ENCODE measurements at places on chromosomes 11 and 22.

DNA sequence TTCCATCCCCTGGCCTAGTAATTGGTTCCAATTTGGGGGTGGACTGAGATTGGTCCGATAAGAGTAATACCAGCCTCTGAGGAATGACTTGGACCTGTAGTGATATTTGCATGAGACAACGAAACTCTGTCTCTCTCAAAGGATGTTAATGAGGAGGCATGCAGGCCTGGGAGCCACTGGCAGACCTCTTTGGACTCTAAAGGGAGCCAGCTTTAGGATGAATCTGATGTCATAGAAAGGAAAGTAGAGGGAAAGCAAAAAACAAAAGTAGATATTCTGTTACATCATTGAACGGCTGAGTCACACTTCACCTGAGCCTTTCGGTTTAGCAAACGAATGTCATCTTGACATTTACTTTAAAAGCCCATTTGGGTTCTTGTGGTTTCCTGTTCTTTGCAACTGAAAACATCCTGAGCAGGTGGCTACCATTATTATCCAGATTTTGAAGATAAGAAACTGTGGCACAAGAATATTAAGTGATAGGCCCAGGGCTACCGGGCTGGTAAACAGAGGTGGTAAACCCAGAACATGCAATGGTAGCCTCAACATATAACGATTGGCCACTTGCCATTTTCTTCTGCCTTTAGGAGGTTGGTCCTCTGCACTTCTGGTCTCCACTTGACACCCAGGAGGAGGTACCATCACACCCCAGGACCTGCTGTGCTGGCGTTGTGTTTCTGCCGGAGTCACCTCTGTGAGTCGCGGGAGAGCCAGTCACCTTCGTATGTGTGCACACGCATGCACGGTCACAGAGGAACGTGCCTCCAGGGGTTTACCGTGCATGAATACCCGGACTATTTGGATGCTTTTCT is 42.7 kb downstream of the RTL6 start:
- peak; percentile 50 for DNase-seq

DNA sequence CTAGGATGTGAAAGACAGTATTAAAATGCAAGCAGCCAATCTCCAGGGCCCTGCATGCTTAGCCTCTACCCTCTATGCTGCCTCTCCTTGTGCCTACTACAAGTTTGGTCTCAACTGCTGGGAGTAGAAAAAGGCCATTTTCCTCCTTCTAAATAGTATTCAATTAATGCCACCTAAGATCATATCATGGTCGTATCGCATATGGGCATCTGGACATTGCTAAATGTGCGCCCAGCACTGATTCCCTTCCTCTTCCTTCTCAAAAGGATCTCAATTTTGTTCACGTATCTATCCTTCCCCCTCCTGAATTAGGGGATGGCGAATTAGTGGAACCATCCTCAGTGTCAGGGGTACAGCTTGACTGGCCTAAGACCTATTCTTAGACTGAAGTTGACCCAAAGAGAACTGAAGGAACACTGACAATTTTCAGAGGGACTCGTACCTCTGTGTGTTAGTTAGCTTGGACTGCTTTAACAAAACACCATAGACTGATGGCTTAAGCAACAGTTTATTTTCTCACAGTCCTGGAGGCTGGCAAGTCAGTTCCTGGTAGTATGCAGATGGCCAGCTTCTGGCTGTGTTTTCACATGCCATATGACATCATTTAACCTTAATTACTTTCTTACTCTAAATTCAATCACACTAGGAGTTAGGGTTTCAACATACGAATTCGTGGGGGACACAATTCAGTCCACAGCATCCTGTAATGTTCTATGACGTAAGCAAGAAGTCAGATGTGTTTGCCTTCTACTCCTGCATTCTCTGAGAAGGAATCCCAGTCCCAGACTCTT is 8.5 kb upstream of the NUP50 start:
- no peak for DNase-seq

- no peak for DNase-seq
Measured at GRCh38 chr22:49647627-49648026, 180.0 kb downstream of the BRD1 start.

- DNase-seq = no peak
Measured at GRCh38 chr11:47083913-47084312, 92.8 kb downstream of the ARFGAP2 start.

- DNase-seq = no peak
Measured at GRCh38 chr22:46515208-46516111, 22.0 kb downstream of the CELSR1 start.

DNA sequence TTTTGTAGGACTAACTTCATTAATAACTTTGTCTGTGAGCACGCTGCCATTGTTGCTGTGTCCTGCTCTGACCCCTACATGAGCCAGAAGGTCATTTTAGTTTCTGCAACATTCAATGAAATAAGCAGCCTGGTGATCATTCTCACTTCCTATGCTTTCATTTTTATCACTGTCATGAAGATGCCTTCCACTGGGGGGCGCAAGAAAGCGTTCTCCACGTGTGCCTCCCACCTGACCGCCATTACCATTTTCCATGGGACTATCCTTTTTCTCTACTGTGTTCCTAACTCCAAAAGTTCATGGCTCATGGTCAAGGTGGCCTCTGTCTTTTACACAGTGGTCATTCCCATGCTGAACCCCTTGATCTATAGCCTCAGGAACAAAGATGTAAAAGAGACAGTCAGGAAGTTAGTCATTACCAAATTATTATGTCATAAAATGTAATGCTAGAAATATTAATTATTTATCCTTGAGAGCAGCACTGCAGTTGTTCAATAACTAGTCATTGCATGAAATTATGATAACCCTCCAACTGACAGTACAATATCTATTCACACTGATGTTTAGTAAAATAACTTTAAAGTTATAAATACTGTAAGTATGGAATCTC is 46.4 kb upstream of the OR5D13 start:
- no peak for DNase-seq

DNA sequence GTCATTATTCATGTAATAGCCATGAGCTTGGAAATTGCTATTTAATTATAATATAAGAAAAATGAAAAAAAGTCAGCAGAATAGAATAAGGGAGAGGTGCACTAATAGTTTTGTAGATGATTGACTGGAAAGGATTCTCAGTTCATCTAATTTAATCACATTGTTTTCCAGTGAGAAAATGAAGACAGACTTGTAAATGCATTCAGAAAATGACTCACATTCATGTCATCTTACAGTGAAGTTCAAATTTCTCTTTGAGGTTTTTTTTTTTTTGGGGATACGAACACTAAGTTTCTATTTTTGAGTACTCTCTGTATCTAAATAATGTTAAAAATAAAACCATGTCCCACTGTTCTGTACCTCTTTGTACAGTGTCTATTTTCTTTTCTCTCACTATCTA is 18.5 kb upstream of the OR4A16 start:
- DNase-seq = no peak

- DNase-seq = no peak
Measured at GRCh38 chr11:115168229-115168671, 336.0 kb downstream of the CADM1 start.

DNA sequence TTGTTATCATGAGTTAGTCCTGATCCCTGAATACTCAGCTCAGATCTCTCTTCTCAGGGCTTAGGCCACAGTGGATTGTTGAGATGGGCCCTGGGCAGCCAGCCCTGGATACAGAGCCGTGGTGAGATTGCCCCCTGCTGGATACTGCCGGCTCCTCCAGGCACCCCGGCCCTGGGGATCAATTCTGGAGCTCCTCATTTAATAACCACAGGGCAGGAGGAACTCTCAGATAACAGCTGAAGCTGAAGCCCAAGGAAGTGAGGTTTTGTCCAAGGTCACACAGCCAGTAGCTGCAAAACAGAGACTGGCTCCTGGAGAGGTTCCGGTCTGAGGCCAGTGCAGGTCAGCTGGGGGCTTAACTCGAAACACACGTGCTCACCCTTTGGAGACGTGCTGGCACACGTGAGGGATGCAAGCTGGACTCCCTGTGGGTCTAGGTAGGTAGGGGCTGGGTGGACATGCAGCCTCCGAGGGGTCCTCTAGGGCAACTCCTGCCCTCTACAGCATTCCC is 16.0 kb downstream of the USH1C start:
- peak; percentile 68 for DNase-seq

DNA sequence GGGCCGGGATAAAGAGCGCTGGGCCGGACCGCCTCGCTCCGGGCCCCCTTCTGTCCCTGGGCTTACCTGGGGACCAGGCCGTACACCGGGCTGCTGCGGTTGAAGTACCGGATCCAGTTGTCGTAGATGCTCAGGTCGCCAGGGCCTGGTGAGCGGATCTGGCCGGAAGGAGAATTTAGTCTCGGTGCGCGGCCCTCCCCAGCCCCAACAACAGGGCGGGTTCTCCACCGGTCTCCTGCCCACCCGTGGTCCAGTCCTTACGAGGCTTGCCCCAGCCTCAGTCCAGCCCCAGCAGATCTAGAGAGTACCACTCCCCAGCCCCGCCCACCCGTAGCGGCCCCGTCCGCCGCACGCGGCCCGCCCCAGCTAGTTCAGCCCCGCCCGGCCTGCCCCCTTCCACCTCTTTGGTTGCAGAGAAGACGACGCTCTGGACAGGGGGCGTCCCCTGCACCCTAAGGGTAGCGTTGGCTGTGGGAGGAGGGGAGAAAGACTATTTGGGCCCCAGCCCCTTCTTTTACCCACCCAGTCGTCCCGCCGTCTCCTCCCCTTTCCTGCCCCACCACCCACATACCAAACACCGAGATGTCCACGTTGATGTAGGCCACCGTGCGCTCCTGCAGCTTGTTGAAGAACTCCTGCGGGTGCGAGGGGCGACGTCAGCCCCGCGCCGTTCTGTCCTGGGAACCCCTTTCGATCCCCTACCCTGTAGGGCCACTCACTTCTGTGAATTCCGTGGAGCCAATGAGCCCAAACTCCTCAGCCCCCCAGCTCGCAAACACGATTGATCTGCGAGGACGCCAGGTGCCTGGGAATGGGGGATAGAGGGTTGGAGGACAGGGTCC is 6.8 kb downstream of the SAC3D1 start:
- DNase-seq = no peak

GRCh38 chr22:43862074-43862881 is at the start of gene SULT4A1:
Gene SULT4A1 (minus strand): TSS chr22:43862513. CDS start chr22:43862382, 131 bp downstream.
- DNase-seq = peak; percentile 87

DNA sequence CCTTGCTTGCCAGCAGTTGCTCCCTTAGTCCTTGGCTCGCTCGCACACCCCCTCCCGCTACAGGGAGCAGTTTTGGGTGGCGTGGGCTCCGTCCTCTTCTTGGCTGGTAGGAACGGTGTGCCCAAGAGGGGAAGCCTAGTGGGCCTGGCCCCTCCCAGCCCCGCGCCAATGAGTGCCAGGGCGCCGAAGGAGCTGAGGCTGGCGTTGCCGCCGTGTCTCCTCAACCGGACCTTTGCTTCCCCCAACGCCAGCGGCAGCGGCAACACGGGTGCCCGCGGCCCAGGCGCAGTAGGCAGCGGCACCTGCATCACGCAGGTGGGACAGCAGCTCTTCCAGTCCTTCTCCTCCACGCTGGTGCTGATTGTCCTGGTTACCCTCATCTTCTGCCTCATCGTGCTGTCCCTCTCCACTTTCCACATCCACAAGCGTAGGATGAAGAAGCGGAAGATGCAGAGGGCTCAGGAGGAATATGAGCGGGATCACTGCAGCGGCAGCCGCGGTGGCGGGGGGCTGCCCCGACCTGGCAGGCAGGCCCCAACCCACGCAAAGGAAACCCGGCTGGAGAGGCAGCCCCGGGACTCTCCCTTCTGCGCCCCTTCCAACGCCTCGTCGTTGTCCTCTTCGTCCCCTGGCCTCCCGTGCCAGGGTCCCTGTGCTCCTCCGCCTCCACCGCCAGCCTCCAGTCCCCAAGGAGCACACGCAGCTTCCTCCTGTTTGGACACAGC is 1.6 kb downstream of the C11orf87 start:
- peak; percentile 58 for DNase-seq

DNA sequence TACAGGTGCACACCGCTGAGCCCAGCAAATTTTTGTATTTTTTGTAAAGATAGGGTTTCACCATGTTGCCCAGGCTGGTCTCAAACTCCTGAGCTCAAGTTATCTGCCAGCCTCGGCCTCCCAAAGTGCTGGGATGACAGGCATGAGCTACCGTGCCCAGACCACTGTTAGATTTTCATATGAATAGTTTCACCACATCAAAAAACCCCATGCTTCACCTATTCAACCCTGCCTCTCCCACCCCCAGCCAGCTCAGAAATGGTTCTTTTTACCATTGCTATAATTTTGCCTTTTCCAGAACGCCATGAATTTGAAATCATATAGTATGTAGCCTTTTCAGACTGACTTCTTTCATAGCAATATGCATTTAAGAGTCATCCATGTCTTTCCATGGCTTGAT is 37.9 kb downstream of the CDPF1 start:
- no peak for DNase-seq

- no peak for DNase-seq
Measured at GRCh38 chr11:118217575-118217974, 7.2 kb downstream of the JAML start.
